ENCODE measurements at places on chromosomes 4 and X.
A peak's percentile ranks its signal among the peaks of the same experiment; 100 is the strongest.

DNA sequence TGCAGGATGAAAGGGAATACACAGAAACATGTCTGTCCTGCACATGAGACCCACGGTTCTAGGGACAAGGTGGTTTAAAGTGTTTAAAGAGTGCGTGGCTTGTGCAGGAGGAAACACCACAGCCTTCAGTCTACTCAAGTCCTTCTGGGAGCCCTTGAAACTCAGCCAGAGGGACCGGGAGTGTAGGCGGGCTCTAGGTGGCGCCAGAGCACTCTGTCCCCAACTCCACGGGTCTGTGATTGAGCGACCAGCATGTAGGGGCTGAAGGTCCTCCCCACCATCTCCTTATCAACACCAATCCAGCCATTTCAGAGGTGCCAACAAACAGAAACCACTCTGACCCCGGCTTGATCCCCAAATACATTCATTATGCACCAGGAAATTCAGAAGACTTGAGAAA, 82.0 kb upstream of the CLDN34 start:
- DNase-seq, result peak; percentile 70

GRCh38 chr4:74483226-74483911, 38.4 kb downstream of the AREG start:
- DNase-seq, result no peak

DNA sequence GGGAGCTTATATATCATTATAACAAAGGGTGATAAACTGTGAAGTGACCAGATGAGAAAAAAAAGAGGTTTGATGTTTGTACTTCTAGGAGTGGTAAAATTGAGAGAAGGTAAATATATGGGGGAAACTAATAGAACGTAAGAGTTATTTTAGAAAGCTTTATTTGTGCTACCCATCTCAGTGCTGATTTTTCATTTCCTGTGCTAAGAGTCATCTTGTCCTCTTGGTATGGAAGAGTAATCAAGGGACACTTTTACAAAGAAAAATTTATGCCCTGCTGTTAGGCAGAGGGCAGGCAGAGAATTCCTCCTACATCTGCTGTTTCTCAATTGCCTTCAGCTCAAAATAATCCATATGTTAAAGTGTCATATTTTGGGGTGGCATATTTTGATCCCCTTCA, 49.6 kb upstream of the BMP2K start:
- DNase-seq, result no peak

- no peak for DNase-seq
Measured at GRCh38 chrX:142613403-142613802, 408.3 kb upstream of the MAGEC2 start.

DNA sequence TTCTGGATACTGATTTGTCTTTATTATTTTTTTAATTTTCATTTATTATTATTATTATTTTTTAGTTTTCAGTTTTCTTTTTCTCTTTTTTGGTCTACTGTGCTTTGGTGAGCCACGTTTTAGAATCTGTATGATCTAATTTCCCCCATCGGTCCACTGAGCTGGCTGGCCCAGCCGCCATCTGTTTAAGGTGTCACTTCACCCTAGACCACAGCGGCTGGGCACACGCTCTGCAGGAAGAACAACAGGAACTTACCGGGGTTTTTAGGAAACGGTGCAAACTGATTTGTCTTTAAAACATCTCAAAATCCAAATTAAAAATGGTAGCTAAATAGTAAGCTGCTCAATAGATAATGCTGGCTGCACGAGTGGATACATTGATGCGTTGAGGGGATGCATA, 48.8 kb upstream of the AMOT start:
- peak; percentile 72 for DNase-seq

GRCh38 chrX:55767100-55767499, 49.6 kb downstream of the RRAGB start:
- DNase-seq, result no peak

- peak; percentile 54 for DNase-seq
Measured at GRCh38 chr4:109699553-109700225, 3.6 kb downstream of the CASP6 start.

GRCh38 chr4:153705743-153706468, 21.8 kb downstream of the TLR2 start:
- DNase-seq, result no peak

- no peak for DNase-seq
Measured at GRCh38 chr4:146159384-146160058, 16.0 kb upstream of the LSM6 start.

DNA sequence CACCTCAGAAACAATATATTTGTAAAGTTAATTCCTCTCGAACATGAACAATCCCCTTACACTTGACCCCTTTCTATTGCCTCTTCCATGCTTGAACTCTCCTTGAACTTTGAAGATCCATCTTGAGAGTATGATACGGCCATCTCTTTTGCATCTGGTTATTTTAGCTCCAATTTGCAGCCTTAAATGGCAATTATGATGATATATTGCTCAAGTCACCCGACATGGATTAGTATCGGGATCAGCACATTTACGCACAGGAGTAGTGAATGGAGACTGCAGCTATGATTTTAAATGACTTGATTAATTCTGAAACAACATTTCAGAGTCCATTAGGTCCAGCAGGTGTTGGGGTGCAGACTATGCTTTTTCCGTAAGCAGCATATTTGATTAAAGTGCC, 143.8 kb upstream of the PAQR3 start:
- DNase-seq, result no peak

GRCh38 chrX:26915064-26915463, 548.1 kb downstream of the PPP4R3C start:
- DNase-seq, result peak; percentile 36

- no peak for DNase-seq
Measured at GRCh38 chr4:23425570-23425969, 464.3 kb downstream of the PPARGC1A start.

- peak; percentile 34 for DNase-seq
Measured at GRCh38 chr4:125283707-125284279, 31.0 kb upstream of the FAT4 start.

GRCh38 chr4:83535520-83536361, at the start of gene GPAT3:
Gene GPAT3, plus strand, starts transcription at chr4:83536108. Its CDS starts 515 bp downstream, at chr4:83536623.
- peak; percentile 75 for DNase-seq

DNA sequence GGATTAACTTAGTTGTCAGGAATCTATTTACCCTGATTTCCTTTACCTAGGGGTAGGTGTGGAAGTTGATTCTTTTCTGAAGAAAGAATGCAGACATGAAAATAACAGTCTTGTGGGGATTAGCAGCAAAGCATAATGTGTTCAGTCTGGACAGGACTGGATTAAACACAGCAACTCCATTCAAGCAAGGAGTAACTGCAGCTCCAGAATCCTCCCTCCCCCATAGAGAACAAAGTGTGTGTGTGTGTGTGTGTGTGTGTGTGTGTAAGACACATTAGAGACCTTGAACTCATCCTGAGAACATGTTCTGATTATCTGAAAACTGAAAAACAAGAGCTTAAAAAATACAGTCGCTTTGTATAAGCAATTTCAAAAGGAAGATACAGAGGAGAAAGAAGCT, 9.3 kb downstream of the C4orf54 start:
- DNase-seq, result no peak

- DNase-seq, result no peak
Measured at GRCh38 chr4:170697045-170697444, 607.3 kb upstream of the AADAT start.

GRCh38 chr4:183860119-183860518, 45.0 kb upstream of the STOX2 start:
- DNase-seq, result no peak

DNA sequence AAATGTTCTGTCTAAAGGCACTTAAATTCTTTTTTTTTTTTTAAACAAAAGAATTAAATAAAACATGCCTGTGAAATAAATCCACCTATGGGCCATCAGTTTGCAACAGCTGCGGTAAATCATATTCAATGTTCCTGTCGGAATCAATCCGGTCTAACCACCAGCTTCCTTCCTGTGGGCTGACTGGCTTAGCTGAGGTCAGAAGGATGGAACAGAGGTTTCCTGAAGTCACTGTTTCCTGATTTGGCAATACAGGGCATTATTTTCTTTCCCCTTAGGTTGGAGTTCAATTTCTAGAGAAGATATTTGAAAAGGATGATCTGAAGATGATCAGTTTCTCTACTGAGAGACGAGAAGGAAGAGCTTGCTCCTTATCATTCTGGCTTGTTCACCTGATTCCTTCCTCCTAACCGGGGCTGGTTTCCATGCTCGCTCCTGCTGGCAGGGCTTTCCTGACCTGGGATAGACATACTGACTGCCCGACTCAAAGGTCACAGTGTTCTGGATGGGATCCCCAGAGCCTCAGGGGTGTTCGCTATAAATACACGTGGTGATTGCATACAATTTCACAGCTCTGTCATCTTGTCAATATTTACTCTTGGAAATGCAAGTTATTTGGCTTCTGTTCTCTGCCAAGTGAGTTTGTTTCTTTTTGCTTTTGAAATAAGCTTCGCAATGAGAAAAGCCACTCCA, 21.7 kb downstream of the PDLIM3 start:
- DNase-seq, result no peak

DNA sequence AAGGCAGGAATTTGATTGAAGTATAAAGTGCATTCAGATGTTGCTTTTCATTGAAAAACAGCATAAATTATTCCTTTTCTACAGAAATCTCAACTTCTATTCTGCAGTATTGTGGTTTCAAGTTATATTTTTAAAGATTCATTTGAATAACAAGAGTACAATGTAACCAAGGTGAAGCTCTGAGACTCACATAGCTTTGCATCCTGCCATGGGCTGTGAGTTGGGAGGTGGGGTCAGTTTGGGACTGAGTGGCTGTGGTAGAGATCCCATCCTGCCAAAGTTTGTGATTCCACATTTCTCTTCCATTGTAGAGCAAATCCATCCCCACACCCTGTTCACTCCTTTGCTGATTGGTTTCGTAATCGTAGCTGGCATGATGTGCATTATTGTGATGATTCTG, 69.2 kb downstream of the KIT start:
- DNase-seq, result no peak

DNA sequence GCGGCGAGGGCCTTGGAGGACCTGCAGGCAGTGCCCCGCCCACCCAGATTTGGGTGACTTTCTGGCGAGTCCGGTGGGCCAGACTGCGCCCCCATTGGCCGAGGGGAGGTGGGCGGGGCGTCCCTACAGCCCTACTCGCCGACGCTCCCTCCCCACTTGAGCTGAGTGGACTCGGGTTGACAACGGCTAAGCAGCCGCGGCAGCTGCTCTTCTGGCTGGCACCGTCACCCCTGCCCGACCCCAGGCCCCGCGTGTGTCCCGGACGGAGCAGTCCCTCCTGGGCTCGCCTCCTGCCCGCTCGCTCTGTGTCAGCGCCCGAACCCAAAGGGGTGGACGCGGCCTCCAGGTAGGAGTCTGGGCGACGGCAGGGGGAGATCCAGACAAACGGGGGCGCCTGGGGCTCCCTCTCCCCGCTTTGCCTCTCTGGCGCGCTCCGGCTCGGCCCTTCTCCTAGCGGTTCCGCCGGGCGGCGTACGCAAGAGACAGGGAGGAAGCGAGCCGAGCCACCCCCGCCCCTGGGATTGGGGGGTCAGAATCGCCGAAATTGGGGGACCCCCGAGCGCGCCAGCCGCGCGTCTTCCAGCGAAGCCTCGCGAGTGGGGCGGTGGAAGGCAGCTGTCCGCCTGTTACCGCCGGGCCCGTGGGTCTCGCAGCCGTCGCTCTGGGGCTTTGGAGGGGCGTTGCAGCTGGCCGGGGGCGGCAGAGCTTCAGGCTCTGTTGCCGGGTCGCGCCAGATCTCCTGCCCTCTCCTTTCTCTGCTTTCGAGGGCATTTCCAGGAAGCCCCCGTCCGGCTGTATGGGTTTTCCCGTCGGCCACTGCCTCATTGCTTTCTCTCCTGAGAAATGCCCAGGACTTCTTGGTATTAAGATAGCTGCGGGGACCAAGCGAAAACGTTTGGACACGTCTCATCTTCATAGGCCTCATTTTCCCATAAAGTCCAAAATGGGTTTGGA, 46.3 kb downstream of the STARD8 start:
- DNase-seq, result peak; percentile 7

GRCh38 chr4:17781300-17782287, at the start of gene FAM184B:
Gene FAM184B, minus strand, starts transcription at chr4:17781621. Its CDS starts 322 bp downstream, at chr4:17781299.
- DNase-seq, result peak; percentile 70

DNA sequence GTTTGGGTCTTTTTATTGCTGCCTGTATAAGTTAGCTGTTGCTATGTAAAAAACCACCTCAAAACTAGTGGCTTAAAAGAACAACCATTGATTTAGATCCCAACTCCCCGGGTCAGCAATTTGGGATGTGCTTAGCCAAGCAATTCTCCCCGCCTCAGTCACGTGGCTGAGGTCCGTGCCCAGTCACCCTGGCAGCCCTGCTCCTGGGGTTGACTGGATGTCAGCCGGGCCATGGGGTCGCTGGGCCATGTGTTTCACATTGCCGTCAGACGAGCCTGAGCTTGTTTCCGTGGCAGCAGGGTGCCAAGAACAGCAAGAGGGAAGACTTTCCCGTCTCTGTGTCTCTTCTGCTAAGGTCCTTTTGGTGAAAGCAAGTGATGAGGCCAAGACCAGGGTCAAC, 345.7 kb upstream of the FAT1 start:
- no peak for DNase-seq

- no peak for DNase-seq
Measured at GRCh38 chrX:12434493-12434892, 296.2 kb downstream of the FRMPD4 start.

- DNase-seq, result peak; percentile 88
Measured at GRCh38 chrX:40154250-40154852, 56.6 kb upstream of the BCOR start.

DNA sequence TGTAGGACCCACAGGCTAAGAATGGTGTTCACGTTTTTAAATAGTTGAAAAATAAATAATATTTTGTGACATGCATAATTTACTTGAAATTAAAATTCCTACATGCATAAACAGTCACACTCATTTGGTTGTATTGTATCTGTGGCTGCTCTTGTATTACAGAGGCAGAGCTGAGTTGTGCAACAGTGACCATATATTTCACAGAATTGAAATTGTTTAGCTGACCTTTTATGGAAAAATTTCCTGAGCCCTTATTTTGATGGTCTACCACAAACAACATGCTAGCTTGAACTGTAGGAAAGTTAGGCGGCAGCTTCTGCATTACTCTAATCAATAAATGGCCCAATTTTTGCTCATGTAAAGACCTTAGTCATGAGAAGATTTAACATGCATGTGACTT, 633.4 kb upstream of the AADAT start:
- DNase-seq, result no peak

GRCh38 chrX:15745179-15745578, 7.1 kb downstream of the CA5B start:
- no peak for DNase-seq
